Nucleus accumbens (tissue), 56 donors: ENCODE measurements at places on chromosomes 7 and 10.

GRCh38 chr7:130384371-130384801 is 4.1 kb downstream of the CPA1 start:
- DNase-seq: no peak

GRCh38 chr7:30519122-30519521 is 14.5 kb upstream of the GGCT start:
- DNase-seq: no peak

GRCh38 chr10:60446070-60446833 is 56.6 kb upstream of the ANK3 start:
- no peak for DNase-seq

- DNase-seq: no peak
These were observed 160.6 kb downstream of the KLF6 start for GRCh38 chr10:3624367-3624766.

DNA sequence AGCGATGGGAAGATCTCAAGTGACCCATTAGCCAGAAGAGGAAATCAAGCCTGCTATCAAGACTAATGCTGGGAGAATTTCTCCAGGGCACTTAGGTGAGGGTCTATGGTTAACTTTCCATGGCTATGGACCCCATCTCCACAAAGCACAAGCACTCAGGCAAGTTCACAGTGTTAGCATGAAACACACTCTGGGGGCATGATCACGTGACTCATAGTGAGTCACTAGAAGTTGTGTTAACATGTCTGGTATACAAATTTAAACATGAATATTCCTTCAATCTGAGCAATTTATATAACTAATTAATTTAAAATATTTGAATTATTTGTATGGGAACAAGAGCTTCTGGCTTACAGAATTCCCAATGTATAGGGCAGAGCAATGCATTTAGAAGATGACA is 131.8 kb downstream of the FAM204A start:
- no peak for DNase-seq

- no peak for DNase-seq
These were observed 750.7 kb downstream of the MAGI2 start for GRCh38 chr7:78702770-78703169.

DNA sequence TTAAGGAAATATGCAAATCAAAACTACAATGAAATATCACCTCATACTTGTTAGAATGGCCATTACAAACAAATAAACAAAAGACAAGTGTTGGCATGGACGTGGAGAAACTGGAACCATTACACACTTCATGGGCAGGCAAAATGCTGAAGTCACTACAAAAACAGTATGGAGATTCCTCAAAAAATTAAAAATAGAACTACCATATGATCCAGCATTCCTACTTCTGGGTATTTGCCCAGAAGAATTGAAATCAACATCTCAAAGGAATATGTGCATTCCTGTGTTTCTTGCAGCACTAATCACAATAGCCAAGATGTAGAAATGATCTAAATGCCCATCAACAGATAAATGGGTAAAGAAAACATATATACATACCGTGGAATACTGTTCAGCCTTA is 83.6 kb downstream of the NRCAM start:
- DNase-seq: no peak

DNA sequence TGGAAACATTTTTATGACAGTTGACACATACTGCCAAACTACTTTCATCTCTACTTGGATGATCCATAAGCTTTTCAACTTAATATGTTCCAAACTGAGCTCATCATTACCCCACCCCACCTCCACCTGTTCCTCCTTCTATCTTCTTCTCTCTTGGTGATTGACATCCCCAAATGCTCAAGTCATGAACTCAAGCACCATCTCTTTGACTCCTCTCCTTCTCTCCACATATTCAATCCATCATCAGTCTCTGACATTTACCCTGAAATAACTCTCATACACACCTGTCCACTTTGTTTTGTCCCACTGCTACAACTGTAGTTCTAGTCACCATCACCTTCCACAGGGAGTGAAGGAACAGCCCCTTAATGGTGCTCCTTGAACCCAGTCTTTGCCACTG is 43.3 kb downstream of the SGCE start:
- DNase-seq: no peak

DNA sequence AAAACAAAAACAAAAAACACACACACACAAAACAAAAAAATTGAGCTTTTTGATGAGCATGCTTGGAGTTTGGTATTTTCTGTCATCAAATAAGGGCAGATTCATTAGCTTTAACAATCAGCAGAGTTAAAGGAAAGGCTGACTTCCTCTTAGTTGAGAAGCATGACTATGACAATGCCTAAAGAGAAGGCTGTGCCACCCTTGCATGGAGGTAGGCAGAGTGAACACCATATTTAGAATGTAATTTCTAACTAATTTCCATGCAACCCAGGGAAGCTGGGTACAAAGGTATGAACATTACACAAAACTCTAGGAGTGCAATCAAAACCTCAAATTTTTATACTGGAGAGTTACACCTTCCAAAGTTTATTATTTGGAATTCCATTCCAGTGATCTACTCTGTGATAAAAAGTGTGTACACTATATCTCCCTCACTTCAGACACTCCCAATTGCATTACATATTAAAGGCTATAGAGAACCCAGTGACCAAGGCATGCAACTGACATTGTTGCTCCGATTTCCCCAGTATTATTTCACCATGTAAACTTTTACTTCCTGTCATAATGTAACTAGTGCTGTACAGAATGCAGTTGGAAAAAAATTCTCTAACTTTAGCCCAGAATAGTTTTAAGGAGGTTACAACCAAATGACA is 9.4 kb upstream of the CYCS start:
- no peak for DNase-seq

GRCh38 chr10:119090026-119090795 is 9.6 kb upstream of the EIF3A start:
- no peak for DNase-seq

GRCh38 chr7:24341691-24342413 is 57.9 kb downstream of the NPY start:
- DNase-seq: no peak

DNA sequence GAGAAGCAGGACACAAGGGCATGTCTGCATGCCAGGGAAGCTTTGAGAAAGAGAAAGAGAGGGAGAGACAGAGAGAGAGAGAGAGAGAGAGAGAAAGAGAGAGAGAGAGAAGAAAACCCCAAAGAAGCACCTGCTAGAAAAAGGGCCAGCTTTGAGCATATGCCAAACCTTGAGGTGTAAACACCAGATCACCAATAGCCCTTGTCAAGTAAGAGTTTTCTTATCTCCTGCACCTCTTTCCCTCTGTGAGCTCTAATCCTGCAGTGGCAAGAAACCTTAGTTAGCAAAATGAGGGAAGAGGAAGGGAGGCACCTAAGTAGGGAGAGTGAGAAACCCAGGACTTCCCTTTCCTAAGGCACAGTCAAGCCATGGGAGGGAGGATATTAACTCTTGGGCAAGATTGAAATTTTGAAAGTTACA is 11.3 kb upstream of the TRDMT1 start:
- DNase-seq: no peak

GRCh38 chr10:13518076-13518692 is 10.6 kb downstream of the BEND7 start:
- DNase-seq: no peak

GRCh38 chr10:12164085-12164484 is 31.6 kb downstream of the NUDT5 start:
- DNase-seq: no peak

GRCh38 chr7:84161398-84161797 is 33.2 kb downstream of the SEMA3A start:
- DNase-seq: no peak

GRCh38 chr10:116768786-116769185 is 26.4 kb upstream of the HSPA12A start:
- no peak for DNase-seq

DNA sequence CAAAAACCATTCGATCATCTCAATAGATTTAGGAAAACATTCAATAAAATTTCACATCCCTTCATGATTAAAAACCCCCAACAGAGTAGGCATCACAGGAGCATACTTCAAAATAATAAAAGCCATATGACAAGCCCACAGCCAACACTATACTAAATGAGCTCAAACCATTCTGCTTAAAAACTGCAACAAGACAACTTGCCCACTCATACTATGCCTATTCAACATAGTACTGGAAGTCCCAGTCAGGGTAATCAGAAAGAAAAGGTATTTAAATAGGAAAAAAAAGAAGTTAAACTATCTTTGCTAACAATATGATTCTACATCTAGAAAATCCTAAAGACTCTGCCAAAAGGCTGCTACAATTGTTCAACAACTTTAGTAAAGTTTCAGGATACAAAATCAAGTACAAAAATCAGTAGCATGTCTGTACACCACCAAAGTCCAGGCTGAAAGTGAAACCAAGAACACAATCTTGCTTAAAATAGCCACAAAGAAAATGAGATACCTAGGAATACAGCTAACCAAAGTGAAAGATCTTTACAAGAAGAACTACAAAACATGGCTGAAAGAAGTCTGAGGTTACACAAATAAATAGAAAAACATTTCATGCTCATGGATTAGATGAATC is 882.6 kb downstream of the GRM8 start:
- no peak for DNase-seq

DNA sequence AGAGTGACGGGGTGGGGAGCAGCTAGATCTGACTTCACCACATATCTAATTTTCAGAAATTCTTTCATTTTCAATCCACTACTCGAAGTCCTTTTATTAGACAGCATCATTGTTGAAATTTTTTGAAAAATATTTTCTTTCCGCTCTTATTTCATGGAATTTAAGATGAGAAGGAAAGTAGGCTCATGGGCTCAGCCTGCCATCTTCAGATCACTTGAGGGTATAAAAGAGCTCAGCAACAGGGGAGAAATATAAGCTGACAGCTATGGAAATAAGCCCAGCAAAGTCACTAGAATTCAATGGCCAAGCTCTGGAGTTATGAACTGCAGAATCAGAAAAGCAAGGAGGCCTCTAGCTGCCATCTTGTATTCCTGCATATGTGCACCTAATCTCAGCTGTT is 389.1 kb downstream of the XPNPEP1 start:
- DNase-seq: no peak

DNA sequence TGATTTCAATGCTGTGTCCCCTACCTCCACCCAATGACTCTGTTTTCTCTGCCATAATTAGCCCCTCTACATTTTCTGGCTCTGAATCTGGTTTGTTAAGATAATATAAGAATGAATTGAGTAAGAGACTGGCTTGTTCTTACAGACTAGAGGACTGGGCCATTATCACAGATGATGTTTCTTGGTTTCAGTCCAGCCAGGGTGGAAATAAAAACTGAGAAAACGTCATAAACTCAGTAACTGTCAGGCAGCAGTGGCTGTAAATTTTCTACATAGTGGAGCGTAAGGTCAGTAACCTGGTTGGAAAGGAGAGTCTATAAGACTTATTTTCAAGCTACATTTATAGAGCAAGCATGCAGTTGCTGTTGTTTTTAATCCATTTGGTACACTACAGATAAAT is 485.4 kb downstream of the HTR7 start:
- no peak for DNase-seq

GRCh38 chr10:23496727-23497126 is 57.9 kb downstream of the OTUD1 start:
- no peak for DNase-seq

- DNase-seq: no peak
These were observed 100.4 kb downstream of the TCERG1L start for GRCh38 chr10:131211146-131211545.

DNA sequence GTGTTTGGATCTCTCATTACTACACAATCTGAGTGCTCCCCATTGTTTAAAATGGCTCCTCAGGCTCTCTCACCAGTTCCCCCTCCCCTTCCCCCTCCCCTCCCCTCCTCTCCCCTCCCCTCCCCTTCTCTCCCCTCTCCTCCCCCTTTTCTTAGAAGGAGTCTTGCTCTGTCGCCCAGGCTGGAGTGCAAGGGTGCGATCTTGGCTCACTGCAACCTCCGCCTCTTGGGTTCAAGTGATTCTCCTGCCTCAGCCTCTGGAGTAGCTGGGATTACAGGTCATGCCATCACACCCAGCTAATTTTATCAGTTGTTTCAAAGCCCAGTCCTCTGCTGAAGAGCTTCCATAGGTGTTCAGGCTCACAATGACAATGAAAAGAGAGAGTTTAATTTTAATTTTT is 3.6 kb upstream of the CCAR1 start:
- DNase-seq: no peak
